Stimulated activated CD4-positive, alpha-beta T cell treated with anti-CD3 and anti-CD28 coated beads, Interleukin-12 subunit alpha, Interleukin-12 subunit beta, amount 100 ng/mL, for 48 hours (primary cell): ENCODE measurements at places on chromosomes 3 and 15.

DNA sequence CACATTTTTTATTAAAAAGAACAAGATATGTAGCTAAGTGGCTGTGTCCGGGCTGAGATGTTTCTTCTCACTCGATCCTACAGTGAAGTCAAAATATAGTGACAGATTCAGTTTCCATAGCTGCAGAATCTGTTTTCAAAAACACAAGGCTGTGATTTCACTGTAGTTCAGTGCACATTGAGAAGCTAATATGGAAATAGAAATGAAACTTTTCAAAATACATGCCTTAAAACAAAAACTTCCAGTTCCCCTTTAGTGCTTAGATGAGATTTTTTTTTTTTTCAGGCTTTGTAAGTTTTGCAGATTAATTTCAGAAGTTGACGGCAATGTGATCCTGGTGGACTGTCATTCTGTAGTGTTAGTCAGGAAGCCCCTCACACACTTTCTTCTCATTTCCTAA, 23.8 kb upstream of the TRAK1 start:
- DNase-seq: no peak

DNA sequence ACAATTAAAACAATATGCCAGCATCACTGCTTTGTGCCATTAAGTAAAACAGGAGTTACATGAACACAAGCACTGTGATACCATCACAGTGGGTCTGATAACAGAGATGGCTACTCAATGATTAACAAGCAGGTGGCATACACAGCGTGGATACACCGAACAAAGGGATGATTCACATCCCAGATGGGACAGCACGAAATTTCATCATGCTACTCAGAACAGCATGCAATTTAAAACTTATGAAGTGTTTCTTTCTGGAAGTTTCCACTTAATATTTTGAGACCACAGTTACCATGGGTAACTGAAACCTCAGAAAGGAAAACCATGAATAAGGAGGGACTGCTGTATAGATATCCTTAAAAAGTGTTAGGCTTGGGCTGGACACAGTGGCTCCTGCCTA, 44.5 kb downstream of the SLC24A1 start:
- no peak for DNase-seq

DNA sequence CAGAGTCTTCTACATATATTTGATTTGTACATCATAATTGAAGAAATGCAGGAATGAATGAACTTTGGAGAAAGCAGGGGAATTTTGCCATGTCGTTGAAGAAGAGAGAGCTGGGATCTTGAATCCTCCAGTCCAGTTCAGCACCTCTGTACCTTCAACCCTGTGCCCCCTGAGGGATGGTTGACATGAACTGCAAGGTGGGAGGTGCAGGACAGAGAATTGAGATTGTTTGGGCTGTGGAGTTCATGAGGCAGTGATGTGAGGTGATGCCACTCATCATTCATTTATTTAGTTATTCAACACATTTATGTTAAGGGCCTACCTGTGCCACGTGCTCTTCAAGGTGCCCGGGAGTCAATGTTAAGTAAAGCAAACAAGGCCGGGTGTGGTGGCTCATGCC, 104.6 kb downstream of the ARNT2 start:
- DNase-seq: no peak

DNA sequence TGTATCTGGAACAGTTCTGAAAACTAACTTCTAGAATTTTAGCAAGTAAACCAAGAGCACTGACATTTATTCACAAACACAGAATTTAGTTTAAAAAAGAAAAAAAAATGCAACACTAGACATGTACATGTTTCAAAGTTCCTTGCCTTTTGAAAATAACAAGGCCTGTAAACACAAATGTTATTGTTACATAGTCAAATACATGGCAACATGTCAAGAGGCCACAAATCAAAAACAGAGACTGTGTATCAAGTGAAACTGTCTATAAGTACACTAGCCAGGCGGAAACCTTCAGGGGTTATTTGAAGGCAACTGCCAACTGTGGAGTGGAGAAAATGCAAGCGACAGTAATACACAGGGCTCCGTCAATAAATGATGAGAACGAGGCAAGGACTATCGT, 547.6 kb downstream of the FOXP1 start:
- no peak for DNase-seq

GRCh38 chr3:185423178-185423577, 60.2 kb downstream of the MAP3K13 start:
- no peak for DNase-seq
